ENCODE measurements at places on chromosomes 7 and 10.

DNA sequence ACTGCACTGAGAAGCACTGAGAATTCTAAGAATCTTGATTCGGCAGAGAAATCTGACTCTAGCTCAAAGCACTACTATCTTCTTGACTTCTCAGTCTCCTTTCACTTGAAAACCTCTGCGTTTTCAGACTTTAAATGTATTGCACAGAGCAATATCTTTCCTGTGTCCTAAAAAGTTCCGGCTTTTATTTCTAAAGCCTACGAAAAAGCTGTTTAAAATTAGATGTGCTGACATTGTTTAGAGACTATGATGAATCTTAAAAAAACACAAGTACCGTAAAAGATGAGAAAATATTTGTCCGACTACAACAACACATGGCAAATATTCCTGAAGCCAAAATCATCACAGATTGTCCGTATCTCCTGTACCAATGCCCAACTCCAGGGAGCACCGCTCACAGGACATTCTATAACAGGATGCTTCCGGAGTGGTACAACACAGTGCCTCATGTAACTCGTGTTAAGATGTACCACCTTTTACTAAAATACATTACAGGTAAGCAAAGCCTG, 136.9 kb downstream of the CUBN start:
- no peak for DNase-seq

DNA sequence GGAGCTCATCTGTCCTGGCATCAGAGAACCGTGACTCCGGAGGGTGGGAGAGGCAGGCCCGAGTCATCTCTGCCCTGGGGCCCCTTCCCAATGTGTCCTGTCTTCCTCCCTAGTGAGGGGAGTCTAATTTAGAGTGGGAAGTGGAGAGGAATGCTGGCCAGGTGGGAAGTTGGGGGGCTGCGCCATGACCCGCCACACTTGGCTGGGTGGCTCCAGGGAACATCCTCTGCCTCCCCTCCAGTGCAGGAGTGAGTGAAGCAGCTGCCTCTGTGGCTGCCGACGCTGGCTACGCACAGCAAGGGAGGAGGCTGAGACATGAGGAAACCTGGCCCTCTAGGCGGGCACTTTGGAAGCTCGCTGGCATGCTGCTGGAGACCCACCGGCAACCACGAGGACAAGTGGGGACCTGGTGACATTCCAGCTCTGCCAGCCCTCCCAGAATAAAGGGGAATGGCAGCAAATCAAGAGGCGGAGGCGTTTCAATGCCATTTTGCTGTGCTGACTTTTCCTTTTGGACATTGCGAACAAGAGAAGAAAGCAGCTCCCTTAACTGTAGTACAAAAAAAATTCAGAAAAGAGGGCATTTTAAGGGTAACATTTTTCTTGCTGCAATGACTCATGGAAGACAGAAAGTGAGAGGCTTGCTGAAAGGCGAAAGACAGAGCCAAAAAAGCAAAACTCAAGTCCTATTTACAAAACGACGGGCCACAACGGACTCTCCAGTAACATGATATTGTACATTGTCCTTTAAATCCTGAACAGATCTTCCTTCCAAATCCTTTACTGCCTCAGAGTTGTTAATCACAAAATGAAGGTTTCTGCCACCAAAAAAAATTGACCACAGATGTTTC, 121.2 kb upstream of the PITRM1 start:
- DNase-seq, result no peak

GRCh38 chr10:96638696-96639095, 51.9 kb upstream of the TM9SF3 start:
- no peak for DNase-seq

GRCh38 chr10:103278862-103279298, 1.9 kb downstream of the INA start:
- no peak for DNase-seq

DNA sequence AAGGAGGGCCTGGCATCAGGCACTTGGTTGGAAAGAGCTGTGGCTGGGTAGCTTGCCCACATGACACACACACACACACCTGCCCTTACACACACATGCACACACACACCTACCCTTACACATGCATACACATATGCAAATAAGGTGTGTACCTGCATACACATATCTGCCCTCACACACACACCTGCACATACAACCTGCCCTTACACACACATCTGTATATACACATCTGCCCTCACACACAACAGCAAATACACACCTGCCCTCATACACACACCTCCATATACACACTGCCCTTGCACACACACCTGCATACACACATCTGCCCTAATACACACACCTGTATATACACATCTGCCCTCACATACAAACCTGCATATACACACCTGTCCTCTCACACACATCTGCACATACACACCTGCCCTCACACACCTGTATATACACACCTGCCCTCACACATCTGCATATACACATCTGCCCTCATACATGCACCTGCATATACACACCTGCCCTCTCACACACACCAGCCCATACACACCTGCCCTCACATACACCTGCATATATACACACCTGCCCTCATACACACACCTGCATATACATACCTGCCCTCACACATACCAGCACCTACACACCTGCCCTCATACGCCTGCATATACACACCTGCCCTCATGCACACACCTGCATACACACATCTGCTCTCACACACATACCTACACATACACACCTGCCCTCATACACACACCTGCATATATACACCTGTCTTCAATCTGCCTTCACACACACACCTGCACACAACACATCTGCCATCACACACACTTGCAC, 82.9 kb downstream of the GRID1 start:
- no peak for DNase-seq

DNA sequence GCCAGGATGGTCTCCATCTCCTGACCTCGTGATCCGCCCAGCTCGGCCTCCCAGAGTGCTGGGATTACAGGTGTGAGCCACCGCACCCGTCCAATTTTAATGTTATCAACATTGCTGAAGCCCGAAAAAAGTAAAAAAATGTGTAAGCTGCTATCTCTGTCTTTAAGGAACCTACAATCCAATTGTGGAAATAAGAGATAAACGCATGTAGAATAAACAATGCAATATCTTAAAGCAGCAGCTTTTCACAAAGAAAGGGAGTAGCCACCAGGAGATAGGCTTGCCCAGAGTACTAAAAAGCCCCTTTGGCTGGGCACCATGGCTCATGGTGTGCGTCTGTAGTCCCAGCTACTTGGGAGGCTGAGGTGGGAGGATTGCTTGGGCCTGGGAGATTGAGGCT, 282.9 kb upstream of the LYZL1 start:
- DNase-seq, result no peak

DNA sequence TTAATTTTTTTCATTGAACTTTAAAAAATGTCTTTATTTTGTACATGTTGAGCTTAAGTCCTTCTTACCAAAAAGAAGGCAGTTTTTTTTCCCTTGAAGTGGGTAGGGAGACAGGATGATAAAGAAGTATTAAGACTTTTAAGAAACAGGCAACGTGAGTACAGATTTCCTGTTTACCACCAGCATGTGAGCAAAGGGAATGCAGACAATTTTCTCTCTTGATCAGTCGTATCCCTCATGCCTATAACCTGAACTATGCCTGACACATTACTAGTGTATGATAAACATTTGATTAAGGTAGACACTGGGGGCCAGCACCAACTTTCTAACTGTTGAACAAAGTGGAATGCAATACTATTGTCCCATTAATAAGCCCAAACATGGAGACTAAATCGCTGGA, 8.8 kb upstream of the OR2A2 start:
- no peak for DNase-seq

- no peak for DNase-seq
Measured at GRCh38 chr7:132965951-132966350, 115.9 kb downstream of the CHCHD3 start.

DNA sequence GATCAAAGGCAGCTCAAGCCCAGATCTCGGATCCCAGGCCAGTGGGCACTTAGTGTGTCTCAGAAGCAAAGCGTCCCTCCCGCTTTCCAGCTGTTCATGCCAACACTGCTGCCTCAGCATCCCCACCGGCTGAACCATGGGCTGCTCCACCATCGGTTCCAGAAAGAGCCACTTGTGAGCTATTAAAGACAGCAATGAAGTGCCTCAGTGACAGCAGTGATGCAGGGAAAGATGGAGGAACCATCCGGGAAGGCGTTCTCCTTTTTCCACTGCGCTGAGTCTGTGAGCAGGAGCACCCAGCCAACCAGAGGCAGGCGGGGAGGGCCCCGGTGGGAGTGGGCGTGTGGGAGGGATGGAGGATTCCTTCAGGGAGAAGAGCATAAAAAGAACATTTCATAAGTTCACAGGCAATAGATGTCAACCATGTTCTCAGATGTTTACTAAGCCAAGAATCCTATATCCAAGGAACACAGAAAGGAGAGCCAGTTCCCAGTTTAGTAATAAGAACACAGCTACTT, 96.2 kb upstream of the MKI67 start:
- no peak for DNase-seq

DNA sequence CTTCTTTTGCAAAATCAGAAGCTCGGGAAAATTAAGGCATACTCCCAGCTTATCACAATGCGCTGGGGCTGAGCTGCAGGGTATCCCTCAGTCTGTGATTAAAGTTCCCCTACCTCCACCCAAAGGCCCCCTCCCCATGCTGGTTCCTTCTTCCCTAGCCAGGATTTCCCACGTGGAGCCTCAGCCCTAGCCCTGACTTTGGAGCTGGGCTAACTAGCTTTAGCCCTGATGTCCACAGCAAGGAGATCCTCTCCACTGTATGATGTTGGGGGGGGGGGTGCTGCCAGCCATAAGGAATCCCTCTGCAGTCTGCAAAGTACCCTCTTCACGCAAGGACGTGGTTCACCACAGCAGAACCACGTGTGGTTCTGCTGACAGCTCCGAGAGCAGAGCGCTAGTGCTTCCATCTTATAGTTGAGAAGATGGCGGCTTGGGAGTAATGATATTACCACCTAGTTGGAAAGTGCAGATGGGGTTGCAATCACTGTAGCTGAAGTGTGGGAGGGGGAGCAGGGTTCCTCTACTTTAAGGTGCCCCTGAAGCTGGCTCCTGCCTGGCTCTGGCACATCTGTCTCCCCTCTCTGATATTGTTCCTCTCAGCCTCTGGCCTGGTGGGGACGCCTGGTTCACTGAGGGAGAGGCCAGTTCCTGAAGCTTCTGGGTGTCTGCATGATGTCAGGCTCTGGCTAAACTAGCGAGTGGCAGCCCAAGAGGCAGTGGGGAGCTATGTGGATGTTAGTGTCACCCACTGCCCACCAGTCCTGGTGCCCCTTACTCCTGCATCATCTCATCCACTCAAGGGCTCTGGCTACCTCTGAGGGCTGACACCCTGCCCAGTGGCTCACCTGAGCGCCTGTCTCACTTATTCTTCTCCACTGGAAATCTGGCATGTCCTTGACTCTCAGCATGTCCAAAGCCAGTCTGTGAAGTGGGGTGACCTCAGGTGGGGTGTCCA, 270.7 kb downstream of the RPS24 start:
- no peak for DNase-seq

DNA sequence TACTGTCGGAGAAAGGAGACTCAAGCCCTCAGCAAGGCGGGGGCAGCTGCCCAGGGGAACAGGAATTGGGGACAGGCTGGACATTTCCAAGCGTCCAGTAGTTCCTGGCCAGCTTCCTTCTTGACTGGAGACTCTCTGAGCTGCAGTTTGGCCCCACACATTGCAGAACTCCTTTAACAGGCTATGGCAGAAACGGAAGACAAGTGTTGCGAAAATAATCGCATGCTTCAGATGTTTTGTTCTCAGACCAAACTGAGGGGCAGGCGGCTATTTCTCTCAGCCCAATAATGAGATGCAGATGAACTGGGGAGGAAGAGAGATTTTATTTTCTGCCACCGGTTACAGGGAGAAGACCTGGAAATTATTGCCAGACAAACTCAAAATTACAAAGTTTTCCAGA, 88.0 kb upstream of the PFKP start:
- DNase-seq, result no peak

- DNase-seq, result no peak
Measured at GRCh38 chr7:137935884-137936508, 65.9 kb downstream of the CREB3L2 start.

GRCh38 chr10:72812753-72813430, 80.6 kb upstream of the OIT3 start:
- no peak for DNase-seq

DNA sequence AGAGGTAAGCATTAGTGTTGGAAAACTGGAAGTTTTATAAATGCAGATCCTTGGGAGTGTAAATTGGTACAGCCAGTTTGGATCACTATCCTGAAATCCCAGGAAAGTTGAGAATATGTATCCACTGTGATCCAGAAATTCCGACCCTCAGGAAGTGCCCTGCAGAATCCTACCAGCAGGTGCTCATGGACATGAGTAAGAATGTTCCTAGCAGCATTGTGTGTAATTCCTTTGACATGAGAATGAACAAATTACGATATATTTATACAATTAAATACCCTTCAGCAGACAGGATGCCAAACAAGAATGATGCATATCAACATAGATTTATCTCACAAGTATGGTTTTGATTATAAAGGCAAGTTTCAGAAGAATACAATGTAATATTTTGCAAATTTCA, 181.6 kb downstream of the XPNPEP1 start:
- no peak for DNase-seq

DNA sequence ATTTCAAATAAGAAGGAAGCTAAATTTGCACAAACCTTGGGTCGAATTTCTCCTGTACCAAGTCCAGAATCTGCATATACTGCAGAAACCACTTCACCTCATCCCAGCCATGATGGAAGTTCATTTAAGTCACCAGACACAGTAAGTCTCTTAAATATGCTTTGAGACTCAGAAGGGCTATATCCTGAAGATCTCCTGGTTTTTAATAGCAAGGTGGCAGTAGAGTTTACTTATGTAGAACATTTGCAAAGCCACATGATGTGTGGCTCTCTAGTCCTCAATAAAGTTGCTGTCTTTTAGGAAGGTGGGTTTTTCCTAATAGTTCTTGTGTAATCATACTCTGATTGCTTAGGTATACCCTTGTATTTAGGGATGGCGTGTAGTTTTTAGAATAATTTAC, 8.7 kb downstream of the DBF4 start:
- no peak for DNase-seq

Data from D341Med (cell line).